ENCODE measurements at places on chromosomes 16 and 17.
A peak's percentile ranks its signal among the peaks of the same experiment; 100 is the strongest.

DNA sequence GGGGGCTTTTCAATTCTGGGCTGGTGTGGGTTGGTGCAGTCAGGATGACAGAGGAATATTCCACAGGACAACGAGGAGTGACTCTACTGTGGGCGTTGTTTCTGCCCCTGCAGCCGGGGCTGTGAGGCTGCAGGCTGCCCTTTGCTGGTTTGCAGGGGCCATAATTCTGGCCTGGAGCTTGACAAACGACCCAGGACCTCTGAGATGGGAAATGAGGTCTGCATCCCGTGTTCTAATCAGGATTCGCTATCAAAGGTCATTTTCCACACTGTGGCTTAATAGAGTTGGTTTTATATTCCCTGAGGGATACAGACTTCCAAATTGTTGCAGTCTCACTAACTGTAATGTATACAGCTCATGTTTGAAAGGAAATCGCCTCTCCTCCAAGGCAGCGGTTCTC, 180.9 kb downstream of the RPTOR start:
- DNase-seq, result no peak

GRCh38 chr16:89920723-89921122, 2.1 kb downstream of the MC1R start:
- no peak for DNase-seq

- DNase-seq, result peak; percentile 80
Observed at GRCh38 chr17:64306850-64307463, 43.9 kb upstream of the TEX2 start.

GRCh38 chr16:78926723-78927210, 673.8 kb downstream of the MAF start:
- DNase-seq, result no peak

GRCh38 chr17:47879028-47879585, 16.9 kb upstream of the SP2 start:
- no peak for DNase-seq

DNA sequence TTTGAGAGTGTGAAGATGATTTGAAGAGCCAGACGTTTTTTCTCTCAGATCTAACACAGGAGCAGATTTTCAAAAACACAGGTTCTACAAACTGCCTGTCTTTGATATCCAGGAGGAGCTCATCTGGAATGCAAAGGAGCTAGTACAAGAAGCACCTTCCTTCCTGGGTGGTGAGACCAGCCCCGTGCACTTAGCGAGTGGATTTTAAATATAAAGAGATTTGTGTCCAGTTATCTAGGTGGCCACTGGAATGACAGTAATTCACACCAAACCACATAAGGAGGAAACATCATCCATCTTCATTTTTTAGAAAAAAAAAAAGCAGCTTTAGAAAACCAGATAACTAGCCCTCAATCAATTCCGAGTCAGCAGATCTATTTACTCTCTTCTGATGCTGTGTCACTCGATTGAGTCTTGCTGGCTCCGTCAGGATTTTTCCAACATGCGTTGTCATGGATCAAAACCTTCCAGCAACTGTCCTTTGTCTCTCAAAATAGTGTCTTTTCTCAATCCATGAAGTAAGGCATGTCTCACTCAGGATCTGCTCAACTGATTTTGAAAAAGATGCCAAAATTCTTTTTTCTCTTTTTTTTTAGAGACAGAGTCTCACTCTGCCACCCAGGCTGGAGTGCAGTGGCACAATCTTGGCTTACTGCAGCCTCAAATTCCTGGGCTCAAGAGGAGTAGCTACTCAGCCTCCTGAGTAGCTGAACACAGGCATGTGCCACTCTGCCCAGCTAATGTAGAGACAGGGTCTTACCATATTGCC, 451.2 kb upstream of the PSMD7 start:
- no peak for DNase-seq

GRCh38 chr17:11924076-11924475, 73.2 kb downstream of the ZNF18 start:
- no peak for DNase-seq

DNA sequence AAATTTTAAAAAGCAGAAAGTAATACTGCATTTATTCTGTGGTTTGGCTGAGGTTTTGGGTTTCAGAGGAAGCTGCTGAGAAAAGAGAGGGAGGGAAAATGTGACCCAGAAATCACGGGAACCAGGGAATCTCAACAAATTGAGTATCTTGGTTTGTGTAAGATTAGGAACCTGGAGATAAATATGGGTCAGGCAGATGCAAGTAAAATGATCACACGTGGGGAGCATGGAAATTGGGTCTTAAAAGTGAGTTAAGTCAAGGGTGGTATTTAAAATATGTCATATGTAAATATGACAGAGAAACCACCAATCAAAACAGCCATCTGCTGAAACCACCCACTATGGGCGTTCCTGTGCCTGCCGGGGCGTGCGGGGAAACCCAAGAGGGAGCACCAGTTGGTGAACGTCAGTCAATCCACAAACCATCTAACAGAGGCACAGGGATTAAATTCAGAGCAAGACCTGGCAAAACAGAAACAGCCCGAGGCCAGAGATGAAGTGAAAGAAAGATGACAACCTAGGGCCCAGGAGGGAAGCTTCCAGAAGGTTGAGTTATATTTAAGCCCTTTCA, 33.4 kb downstream of the CDH13 start:
- DNase-seq, result no peak

Data from hepatocyte (in vitro differentiated cells).